ENCODE measurements at places on chromosomes 1 and 21. TPM values are rescaled to one million over a fixed set of nuclear protein-coding genes. Genes with fewer than 3 reads are reported as not detected.

- H3K4me3 ChIP-seq = no peak overlapping the region
- no peak for DNase-seq
- no peak overlapping the region for H3K27ac ChIP-seq
- H3K27me3 ChIP-seq = no peaks in the 10 kb centered on the region
- H3K4me1 ChIP-seq = peaks cover 11% of the 10 kb centered on the region
Measured at GRCh38 chr21:39003982-39004633, 179.1 kb downstream of the PSMG1 start.

- no peak for DNase-seq
- H3K27ac ChIP-seq = no peak overlapping the region
- no peaks in the 10 kb centered on the region for H3K4me1 ChIP-seq
- H3K36me3 ChIP-seq = peaks cover 47% of the 10 kb centered on the region
- no peaks in the 10 kb centered on the region for H3K27me3 ChIP-seq
Measured at GRCh38 chr1:30981172-30981571, 72.6 kb upstream of the SDC3 start.

GRCh38 chr1:207418351-207418750 is 35.8 kb upstream of the CR2 start:
- H3K27me3 ChIP-seq = no peaks in the 10 kb centered on the region
- no peak overlapping the region for H3K4me3 ChIP-seq
- DNase-seq = no peak
- no peak overlapping the region for H3K27ac ChIP-seq

DNA sequence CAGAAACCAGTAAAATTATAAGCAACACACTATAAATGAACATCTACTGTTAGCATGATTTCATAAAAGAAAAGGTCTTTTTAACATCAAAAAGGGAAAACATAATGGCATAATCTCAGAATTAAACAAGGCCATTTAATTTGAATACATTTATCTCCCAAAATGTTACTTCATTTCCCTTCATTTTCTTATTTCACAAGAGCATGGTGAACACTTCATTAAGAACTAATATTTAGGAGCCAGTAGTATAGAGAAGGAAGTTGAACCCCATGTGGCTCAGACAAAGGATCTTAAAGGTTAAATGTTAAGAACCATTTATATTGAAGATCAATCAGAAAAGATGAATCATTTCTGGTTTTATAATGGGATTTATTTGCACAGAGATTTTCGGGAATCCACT is 981.7 kb downstream of the TTLL7 start:
- no peak for DNase-seq
- H3K4me1 ChIP-seq = no peaks in the 10 kb centered on the region
- no peaks in the 10 kb centered on the region for H3K36me3 ChIP-seq
- H3K27me3 ChIP-seq = no peaks in the 10 kb centered on the region
- H3K4me3 ChIP-seq = no peak overlapping the region

DNA sequence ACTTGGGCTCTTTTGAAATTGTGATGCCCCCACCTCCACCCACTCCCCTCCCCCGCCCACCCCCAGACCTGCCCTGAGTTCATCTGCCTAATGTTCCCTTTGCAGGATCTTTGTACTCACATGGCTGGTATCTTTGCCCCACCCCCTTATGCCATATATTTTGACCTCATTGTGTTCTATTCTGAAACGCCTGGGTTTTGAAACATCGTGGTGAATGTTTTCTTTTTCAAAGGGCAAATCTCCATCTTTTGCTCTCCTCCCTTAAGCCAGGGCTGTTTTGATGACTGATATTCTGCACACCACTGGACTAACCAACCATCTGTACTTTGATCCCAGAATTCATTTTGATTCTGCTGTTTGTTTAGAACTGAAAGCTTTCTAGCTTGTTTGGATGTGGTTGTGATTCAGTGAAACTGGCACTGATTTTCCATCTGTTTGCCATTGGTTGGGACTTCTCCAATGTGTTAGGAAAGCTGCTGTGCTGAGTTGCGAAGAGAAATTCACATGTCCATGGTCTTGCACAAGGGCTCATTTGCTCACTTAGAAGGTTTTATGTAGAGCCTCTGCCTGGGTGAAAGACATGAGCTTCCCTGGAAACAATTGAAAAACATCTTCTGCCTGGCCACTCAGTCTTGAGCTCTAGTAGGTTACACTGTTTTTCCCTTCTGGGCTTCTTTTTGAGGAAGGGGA is 16.5 kb downstream of the SMAP2 start:
- peaks cover 2% of the 10 kb centered on the region for H3K36me3 ChIP-seq
- no peak for DNase-seq
- H3K27me3 ChIP-seq = no peaks in the 10 kb centered on the region
- H3K4me1 ChIP-seq = peaks cover 95% of the 10 kb centered on the region
- H3K4me3 ChIP-seq = peak overlapping the region; percentile 47
- peak overlapping the region; percentile 96 for H3K27ac ChIP-seq

DNA sequence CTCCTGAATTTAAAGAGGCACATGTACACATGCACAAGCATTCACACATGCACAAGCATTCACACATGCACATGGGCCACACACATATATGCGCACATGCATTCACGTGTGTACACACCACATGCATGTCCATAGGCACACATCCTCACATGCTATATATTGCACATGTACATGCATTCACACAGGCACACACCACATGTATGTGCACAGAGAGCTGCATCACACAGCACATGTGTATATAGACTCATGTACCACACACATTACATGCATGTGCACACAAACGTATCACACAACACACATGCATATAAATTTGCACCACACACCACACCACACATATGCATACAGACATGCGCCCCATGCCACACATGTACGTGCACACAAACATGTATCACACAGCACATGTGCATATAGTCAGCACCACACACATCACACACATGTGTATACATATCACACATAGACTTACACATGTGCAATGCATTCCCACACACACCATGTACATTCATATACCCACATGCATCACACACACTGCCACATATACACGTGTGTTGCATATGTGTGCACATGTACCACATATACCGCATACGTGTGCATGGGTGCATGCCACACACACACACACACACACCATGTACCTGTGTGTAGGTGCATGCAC is 54.6 kb upstream of the COL18A1 start:
- peaks cover 43% of the 10 kb centered on the region for H3K27me3 ChIP-seq
- no peak overlapping the region for H3K4me3 ChIP-seq
- DNase-seq = no peak
- no peak overlapping the region for H3K27ac ChIP-seq
- H3K4me1 ChIP-seq = peaks cover 5% of the 10 kb centered on the region
- no peaks in the 10 kb centered on the region for H3K36me3 ChIP-seq

GRCh38 chr1:41409825-41410224 is 48.6 kb downstream of the FOXO6 start:
- H3K36me3 ChIP-seq = no peaks in the 10 kb centered on the region
- no peak overlapping the region for H3K4me3 ChIP-seq
- no peak overlapping the region for H3K27ac ChIP-seq

- H3K4me1 ChIP-seq = no peaks in the 10 kb centered on the region
- DNase-seq = no peak
- no peaks in the 10 kb centered on the region for H3K36me3 ChIP-seq
- H3K4me3 ChIP-seq = no peak overlapping the region
- H3K27me3 ChIP-seq = peaks cover 4% of the 10 kb centered on the region
Measured at GRCh38 chr1:58611861-58612385, 34.9 kb upstream of the TACSTD2 start.

GRCh38 chr1:44611866-44612265 is 62.4 kb downstream of the TMEM53 start:
- H3K4me3 ChIP-seq = no peak overlapping the region
- no peak for DNase-seq
- no peaks in the 10 kb centered on the region for H3K27me3 ChIP-seq
- no peaks in the 10 kb centered on the region for H3K36me3 ChIP-seq
- no peak overlapping the region for H3K27ac ChIP-seq
- H3K4me1 ChIP-seq = no peaks in the 10 kb centered on the region

Gene TGFBR3
- total RNA-seq = 17.5 TPM

Gene TTC34
- total RNA-seq = 6.9 TPM

Gene BEND5
- 4.1 TPM for total RNA-seq

Gene ACBD3
- total RNA-seq = 21.7 TPM
